EL (cell line): ENCODE measurements at places on chromosomes 12 and 14.

- no peak for DNase-seq
Observed at GRCh38 chr12:131621701-131622421, 89.0 kb upstream of the SFSWAP start.

DNA sequence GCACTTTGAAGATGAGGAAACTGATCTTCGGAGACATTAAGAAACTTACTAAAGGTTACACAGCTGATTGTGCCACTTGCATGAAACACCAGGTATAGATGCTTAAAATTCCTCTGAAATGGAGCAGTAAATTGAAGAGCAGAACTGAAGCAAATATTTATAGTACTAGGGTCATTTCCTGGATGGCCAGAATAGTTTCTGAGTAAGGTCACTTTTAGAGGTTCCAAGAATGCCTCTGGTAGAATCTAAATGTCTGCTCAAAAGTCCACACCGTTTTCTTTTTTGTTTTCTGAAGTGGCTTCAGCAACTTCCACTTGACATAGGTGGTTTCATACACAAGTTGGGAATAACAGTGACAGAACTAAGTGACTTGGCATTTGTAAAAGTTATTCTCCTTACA is 19.4 kb downstream of the TPH2 start:
- DNase-seq = peak; percentile 68

DNA sequence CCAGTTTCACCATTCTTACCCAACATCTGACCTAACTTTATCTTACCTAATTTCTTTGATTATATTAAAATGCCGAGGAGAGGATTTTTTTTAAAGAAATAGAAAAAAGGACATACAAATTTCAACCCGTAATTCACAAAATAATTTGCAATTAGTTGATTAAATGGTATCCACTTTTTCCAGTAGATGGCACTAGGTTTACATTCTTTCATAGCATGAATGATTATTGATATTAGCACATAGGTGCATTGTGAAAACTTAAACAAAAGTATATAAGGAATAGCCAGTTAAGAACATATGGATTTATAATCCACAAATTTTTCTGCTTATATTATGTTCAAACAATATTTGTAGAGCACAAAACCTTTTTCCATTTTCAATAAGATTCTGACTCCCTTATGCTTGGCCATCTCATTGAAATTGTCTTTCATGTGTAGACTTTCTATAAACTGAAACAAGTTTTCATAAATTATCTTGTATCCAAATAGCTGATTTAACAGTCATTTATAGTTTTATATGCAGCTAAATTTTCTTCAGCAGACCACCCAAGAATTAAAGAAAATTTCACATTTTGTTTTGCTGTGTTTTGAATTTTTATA is 35.3 kb downstream of the MSRB3 start:
- DNase-seq = peak; percentile 47

GRCh38 chr12:109253913-109254544 is 55.1 kb downstream of the FOXN4 start:
- no peak for DNase-seq

GRCh38 chr12:91353266-91353665 is 170.6 kb upstream of the DCN start:
- DNase-seq = no peak

- no peak for DNase-seq
Observed at GRCh38 chr12:130719263-130719859, 3.3 kb upstream of the RIMBP2 start.

DNA sequence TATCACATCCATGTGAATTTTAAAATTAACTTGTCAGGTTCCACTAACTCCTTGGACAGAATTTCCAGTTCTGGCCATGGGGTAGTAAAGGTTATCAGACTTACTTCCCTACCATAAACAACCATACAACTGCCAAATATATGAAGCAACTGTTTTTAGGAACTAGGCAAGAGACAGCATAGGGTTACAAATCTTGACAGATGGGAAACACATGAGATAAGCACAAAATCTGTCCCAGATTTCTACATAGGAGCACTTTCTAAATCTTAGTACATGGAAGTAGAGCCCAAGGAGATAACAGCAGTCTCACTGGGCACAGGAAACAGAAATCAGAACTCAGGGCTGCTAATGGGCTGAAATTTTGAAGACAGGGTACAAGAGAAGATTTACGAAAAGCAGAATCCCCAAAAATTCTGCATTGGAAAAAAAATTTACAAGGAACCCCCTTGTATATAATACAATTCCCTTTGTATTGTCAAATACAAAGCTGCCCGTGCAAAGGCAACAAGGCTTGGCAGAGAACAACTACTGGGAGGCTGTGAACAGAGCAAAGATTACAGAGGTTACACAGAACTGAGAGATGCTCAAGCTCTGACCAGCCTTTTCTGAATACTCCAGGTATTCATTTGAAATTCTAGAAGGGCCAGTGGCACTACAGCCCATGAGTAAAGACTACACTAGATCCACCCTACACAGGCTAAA is 43.2 kb downstream of the GALNT4 start:
- no peak for DNase-seq

DNA sequence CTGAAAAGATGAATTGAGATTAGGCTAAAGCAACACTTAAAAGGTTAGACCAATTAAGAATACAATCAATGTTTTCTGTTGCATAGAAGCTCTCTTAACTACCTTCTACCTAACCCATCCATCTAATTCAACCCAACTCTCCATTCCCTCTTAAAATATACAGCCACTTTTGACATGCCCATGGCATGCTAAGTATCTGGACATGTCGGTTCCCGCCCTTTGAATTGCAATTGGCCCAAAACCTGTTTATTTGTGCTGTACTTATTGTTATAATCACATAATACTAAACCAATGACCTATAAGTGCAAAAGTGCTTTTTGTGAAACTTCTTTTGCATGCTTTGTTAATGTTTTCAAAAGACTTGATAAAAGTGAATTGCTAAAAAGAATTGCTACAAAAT is 37.6 kb upstream of the APPL2 start:
- no peak for DNase-seq

DNA sequence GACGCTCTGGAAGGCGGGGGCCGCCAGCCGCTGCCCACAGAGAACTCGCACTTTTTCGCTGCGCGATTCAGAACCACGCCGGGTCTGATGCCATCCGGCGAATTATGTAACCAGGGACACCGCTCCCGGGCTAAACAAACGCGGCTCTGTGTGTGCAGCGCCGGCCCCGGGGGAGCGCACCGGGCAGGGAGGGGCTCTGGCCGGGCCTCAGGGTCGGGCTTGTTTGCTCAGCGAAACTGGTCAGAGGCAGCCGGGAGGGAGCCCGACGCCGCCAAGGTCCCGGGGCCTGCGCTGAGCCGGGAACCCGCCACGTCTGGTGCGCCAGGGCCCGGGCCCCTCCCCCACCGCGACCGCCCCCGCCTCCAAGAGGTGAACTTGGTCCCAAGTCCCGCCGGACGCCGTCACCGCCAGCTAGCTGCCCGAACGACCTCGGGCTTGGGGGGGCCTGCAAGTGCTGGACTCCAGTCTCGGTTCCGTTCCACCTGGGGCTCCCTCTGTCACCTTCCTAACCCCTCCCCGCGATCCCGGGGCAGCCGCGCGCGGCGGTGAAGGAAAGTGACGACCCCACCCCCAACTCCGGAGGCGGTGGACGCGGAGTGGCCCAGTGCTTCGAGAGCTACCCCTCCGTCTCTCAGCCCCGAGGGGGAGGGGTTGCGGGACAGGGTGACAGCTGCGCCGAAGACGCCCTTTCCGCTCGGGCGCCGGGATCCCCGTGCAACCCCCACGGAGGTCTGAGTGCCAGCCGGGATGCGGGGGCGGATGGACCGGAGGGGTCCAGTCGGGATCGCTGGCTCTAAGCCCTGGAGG is 848 bp downstream of the CTDSP2 start:
- peak; percentile 54 for DNase-seq

- no peak for DNase-seq
Observed at GRCh38 chr14:31286456-31287293, 79.1 kb upstream of the HECTD1 start.

GRCh38 chr12:113155646-113156045 is 6.1 kb downstream of the CFAP73 start:
- no peak for DNase-seq

GRCh38 chr12:47280543-47281300 is 201.0 kb upstream of the AMIGO2 start:
- DNase-seq = no peak

- no peak for DNase-seq
Observed at GRCh38 chr12:3606128-3606527, 115.1 kb downstream of the PRMT8 start.

GRCh38 chr14:54715239-54715638 is 148.3 kb downstream of the SAMD4A start:
- DNase-seq = peak; percentile 54

- DNase-seq = no peak
Observed at GRCh38 chr12:47556261-47557030, 149.4 kb downstream of the RPAP3 start.

DNA sequence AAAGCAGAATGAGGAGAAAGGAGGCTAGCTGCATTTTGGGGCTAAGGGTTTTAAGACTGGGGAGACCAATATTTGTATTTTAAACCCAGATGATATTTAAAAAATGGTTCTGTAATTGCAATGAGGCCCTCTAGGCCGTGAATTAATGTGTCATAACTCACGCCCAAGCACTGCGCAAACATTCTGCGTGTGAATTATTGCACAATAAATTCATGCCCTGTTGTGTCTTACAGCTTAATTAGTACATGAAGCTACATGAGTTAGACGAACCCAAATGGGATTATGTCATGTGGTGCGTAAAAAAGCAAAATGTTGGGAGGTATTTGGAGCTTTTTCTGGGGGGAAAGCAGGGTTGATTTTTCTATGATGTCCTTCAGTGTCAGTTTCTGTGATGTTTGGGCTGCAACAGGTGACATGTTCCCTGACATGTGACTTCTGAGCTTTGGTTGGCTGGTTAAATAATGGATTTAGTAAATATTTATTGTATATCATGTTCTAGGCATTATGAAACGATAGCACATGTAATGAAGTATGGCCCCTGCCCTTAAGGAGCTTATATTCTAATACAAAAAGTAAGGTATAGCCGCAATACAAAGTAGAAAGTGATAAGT is 30.4 kb upstream of the CISTR start:
- DNase-seq = no peak

GRCh38 chr14:73720636-73721035 is 6.5 kb upstream of the PNMA1 start:
- DNase-seq = no peak

DNA sequence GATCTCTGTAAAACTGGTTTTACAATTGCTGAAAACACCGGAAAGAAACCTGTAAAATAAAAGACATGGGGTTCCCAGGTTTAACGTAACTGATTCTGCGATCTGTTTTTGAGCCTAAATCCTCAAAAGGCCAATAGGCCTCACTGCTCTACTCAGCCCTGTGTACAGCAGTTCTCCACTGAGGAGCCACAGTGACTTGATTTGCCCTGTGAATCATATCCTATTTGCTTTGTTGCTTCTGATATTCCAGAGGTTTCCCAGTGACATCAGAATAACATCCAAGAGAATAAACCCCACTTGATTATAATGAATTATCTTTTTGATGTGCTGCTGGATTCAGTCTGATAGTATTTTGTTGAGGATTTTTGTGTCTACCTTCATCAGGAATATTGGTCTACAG is 27.5 kb downstream of the MDM1 start:
- no peak for DNase-seq

DNA sequence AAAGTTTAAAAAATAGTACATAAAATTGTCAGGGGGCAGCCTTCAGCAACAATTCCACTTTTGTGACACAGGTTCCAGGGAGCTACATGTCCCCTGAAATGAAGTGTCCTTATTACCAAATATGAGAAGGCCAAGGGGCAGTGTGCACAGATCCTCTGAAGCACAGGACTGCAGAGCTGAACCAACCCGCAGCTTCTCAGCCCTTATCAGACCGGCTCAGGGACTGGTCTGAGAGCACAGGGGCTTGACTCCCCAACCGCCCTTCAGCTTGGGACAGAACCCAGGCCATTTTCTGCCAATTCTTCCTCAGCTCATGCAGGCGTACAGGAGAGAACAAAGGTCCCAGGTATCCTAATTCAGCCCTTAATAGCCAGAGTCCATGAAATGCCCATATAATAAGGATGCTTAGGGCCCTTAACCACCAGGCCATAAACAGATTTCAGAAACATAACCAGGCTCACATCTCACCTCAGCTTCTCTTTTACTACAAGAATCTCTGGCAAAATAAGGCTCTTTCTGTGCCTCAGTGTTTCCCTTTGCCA is 221.3 kb downstream of the ANO2 start:
- DNase-seq = no peak

GRCh38 chr14:55867719-55868118 is 250.5 kb upstream of the PELI2 start:
- DNase-seq = peak; percentile 28

DNA sequence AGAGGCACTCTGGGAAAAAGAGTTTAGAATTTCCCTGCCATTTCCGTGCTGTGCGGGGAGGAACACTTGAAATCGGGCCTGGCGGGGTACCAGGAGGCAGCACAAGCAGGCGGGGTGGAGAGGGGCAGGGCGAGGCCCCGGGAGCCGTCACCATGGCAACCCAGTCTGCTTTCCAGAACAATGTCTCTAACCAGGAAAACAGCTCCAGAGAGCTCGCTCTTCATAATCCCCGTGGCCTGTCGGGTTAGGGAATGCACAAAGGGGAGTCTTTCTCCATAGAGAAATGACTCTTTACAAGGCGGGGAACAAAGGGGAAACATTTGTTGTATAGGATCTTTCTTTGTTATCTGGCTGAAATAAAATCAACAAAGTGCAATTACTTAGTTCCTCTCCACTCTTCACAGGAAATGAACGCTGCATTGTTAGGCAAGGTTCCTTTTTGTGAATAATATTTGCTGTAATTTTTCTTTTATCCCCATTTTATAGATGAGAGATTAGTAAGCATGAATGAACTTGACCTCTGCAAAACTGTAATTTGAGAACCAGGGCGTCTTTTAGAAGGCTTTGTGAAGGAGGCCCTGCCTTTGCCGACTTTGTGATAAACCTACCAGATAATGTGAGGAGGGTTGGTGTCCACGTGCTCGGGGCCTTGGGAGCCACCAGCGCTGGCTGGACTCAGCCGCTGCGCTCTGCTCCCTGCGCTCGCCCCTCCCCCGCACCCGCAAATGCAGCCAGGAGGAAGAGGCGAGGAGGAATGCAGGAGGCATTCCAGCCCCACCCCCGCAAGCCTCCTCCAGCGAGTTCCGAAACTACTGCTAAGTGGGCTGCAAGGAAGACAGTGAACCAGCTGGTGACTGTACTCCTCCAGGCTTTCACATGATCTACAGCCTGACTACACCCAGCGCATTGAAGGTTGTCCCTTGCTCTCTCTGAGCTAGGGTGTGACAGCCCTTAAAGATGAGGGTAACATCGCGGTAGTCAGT is 105.2 kb upstream of the ATF7IP start:
- peak; percentile 97 for DNase-seq

DNA sequence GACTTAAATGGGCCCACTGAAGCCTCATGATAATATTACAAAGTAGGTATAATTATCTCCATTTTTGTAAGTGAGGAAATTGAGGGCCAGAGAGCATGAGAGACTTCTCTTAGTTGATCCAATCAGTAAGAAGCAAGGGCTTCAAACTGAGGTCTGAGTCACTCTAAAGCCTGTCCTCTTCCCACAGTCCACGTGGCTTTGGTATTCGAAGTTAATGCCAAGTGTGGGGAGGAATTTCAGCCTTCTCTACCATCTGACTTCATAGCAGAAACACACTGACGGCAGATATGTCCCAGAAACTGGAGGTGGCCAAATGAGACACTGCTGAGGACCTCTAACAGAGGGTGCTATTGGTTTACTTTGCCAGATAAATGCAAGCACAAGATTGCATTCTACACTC is 114.4 kb upstream of the OVCH1 start:
- DNase-seq = peak; percentile 1

- DNase-seq = no peak
Observed at GRCh38 chr12:113747017-113747416, 219.1 kb downstream of the RBM19 start.
